NCI-H2171 treated with DMSO at 0.1 percent for 48 hours (cell line): ENCODE measurements at places on chromosomes 3 and 15.

GRCh38 chr3:124986192-124987143, 51.9 kb upstream of the MUC13 start:
- no peak for DNase-seq

DNA sequence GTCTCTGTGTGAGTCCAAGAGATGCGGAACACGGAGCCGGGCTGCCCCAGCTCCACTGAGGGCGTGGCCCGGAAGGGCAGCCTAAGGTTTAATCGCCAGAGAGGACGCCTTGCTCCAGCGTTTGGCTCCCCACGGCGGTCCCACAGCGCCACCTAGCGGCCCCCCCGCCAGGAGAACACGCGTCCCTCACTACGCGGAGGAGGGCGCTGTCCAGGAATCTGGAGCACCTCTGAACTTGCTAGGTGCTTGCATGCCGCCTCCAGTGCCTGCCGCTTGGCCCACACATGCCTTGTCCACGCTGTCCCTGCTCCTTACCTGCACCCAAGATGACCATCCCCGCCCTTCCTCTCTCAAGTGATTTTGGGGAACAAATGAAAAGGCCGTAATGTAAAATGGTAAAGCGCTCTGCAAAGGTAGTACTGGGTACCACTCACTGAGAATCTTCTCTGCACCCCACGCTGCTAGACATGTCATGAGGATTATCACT, 14.4 kb upstream of the MRPS22 start:
- DNase-seq = peak; percentile 68

- DNase-seq = no peak
Measured at GRCh38 chr3:143147707-143148106, 28.1 kb downstream of the CHST2 start.

DNA sequence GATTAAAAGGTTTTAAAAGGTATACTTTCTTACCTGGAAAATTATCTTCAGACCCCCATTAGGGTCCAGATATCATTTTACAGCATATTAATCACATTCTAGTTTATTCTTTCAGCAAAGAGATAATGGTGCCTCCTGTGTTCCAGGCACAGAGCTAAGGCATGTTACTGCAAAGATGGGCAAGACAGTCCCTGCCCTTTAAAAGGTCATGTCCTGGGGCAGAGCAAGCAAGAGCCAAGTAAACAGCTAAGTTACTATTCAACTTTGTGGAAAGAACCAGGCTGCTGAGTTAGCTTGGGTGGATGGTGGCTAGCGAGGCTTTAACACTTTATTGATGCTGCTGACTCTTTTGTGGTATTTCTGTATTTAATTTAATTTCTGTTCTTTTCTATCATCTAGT, 75.0 kb downstream of the LRRC28 start:
- no peak for DNase-seq
